ENCODE measurements at places on chromosomes 13 and 19. TPM values are rescaled to one million over a fixed set of nuclear protein-coding genes. Genes with fewer than 3 reads are reported as not detected.

The VWA8 gene
- total RNA-seq, result 21.3 TPM

GRCh38 chr13:93227878-93228642, 1.5 kb downstream of the GPC6 start:
- H3K27ac ChIP-seq, result peak overlapping the region; percentile 86
- no peaks in the 10 kb centered on the region for H3K36me3 ChIP-seq
- H3K4me3 ChIP-seq, result peak overlapping the region; percentile 64
- no peaks in the 10 kb centered on the region for H3K27me3 ChIP-seq

GRCh38 chr13:21014502-21015170, 46.8 kb downstream of the LATS2 start:
- peak; percentile 82 for DNase-seq
- H3K4me3 ChIP-seq, result no peak overlapping the region

GRCh38 chr13:49256841-49257240, 9.1 kb downstream of the CDADC1 start:
- H3K27me3 ChIP-seq, result no peaks in the 10 kb centered on the region
- no peaks in the 10 kb centered on the region for H3K4me1 ChIP-seq
- no peak overlapping the region for H3K27ac ChIP-seq
- H3K4me3 ChIP-seq, result no peak overlapping the region
- peaks cover 30% of the 10 kb centered on the region for H3K36me3 ChIP-seq

DNA sequence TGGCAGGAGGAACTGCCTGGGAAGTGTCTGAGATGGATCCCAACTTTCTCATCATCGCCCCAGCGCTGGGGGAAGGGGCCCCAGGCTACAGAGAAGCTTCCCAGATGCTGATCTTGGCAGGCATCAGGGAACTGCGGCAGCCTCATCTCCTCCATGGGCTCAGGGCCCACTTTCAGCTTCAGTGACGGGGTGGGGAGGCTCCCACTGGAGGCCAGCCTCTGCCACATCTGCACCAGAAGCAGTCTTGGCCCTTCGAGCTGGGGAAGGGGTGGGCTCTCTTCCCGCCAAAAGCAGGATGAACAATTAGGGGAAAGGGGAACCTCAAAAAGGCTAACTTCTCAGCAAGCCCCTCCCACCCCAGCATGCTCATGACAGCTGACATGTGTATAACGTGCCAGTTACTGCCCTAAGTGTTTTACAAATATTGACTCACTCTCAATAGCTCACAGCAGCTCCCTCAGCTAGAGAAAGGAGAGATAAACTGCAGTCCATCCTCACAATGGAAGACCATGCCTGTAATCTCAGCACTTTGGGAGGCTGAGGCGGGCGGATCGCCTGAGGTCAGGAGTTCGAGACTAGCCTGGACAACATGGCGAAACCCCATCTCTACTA, 7.1 kb upstream of the S1PR2 start:
- no peaks in the 10 kb centered on the region for H3K27me3 ChIP-seq
- no peak overlapping the region for H3K4me3 ChIP-seq
- peak overlapping the region; percentile 11 for H3K27ac ChIP-seq
- peak; percentile 79 for DNase-seq
- no peaks in the 10 kb centered on the region for H3K36me3 ChIP-seq

GRCh38 chr13:97938706-97939475, 14.6 kb upstream of the IPO5 start:
- H3K27ac ChIP-seq, result no peak overlapping the region
- H3K27me3 ChIP-seq, result no peaks in the 10 kb centered on the region
- H3K4me3 ChIP-seq, result no peak overlapping the region
- no peaks in the 10 kb centered on the region for H3K4me1 ChIP-seq
- H3K36me3 ChIP-seq, result no peaks in the 10 kb centered on the region

The CDX2 gene
- total RNA-seq, result not detected

The DLL3 gene
- 0.13 TPM for total RNA-seq

- H3K27ac ChIP-seq, result no peak overlapping the region
- no peaks in the 10 kb centered on the region for H3K4me1 ChIP-seq
- no peak for DNase-seq
- no peaks in the 10 kb centered on the region for H3K36me3 ChIP-seq
These were observed 91.0 kb downstream of the FGF14 start for GRCh38 chr13:102310691-102311418.

The CFAP97D2 gene
- not detected for total RNA-seq

DNA sequence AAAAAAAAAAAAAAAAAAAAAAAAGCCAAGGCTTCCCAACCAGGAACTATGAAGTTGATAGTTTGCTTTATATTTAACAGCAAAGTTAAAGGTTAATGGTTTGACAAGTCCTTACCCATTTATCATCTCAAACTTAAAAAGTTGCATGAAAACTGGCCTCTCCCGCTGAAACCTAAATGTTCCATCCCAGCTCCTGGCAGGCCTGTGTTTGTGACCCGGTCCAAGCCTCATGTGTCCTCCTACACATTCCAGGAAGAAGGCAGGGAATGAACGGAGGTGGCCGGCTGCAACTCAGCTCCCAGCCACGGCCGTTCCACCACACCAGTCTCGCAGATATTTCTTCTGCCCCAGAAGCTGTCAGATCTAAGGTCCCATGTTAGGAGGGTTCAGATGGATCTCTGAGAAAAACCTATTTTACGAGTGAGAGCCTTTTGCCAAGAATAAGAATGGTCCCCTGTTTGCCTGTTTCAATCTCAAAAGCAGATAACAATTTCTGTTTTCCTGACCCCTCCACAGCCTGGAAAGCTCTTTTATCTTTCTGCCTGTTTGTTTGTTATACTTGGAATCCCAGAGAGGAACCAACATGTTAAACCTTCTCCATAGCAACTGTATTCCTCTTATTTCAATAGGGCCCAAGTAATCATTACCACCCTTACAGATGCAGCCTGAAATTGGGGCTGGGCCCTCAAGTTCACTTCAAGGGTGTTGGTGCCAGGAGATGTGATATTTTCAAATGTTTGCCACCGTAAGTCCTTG, 56.5 kb downstream of the KCTD12 start:
- peak overlapping the region; percentile 15 for H3K27ac ChIP-seq
- no peaks in the 10 kb centered on the region for H3K27me3 ChIP-seq
- peak; percentile 82 for DNase-seq
- no peaks in the 10 kb centered on the region for H3K36me3 ChIP-seq
- peaks cover 11% of the 10 kb centered on the region for H3K4me1 ChIP-seq

The VSTM1 gene
- total RNA-seq, result 0.35 TPM

The LDLR gene
- 42.4 TPM for total RNA-seq

The CYP4F2 gene
- 0.31 TPM for total RNA-seq

GRCh38 chr19:44447916-44448674, at the start of gene ZNF229:
Gene ZNF229, minus strand, starts transcription at chr19:44448472. Its CDS starts 5,625 bp downstream, at chr19:44442847.
- no peaks in the 10 kb centered on the region for H3K27me3 ChIP-seq
- H3K27ac ChIP-seq, result no peak within 1 kb of the TSS
- peaks cover 3% of the 10 kb centered on the region for H3K36me3 ChIP-seq
- peak within 1 kb of the TSS; percentile 86 for H3K4me3 ChIP-seq
- no peaks in the 10 kb centered on the region for H3K4me1 ChIP-seq

The SCEL gene
- 3.3 TPM for total RNA-seq

The LYPD5 gene
- total RNA-seq, result 4.2 TPM

The KLK12 gene
- total RNA-seq, result not detected

DNA sequence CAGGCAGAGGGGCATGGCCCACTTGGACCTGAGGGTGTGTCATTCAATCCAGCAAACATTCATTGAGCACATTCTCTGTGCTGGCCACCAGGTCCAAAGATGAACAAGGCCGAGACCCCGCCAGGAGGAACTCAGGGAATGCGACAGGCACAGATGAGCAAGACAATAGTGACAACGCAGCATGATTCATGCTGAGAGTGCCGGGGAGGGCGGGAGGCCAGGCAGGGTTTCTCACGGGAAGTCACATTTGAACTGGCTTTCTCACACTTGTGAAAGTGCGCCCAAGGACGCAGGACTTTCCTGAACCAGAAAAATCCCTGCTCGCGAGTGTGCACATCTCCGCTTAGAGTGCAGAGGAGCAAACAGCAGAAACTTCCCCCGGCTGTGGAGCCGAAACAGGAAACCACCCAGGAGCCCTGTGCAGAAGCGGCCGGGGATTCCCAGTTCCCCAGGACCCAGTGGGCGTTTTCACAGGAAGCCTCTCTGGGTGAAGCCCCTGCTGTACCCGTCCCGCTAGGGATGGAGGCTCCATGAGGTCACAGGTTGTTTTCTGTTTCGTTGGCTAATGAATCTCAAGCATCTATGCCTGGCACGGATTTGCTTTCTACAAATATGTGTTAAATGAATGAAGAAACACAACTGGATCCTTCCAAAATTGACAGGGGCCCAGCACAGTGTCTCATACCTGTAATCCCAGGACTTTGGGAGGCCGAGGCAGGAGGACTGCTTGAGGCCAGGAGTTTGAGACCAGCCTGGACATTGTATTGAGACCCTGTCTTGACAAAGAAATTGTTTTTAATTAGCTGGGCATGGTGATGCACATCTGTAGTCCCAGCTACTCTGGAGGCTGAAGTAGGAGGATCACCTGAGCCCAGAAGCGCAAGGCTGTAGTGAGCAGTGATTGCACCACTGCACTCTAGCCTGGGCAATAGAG, 68.4 kb upstream of the TM9SF2 start:
- H3K36me3 ChIP-seq, result no peaks in the 10 kb centered on the region
- peak overlapping the region; percentile 19 for H3K4me3 ChIP-seq
- peak; percentile 43 for DNase-seq
- H3K27ac ChIP-seq, result no peak overlapping the region
- H3K4me1 ChIP-seq, result no peaks in the 10 kb centered on the region
- no peaks in the 10 kb centered on the region for H3K27me3 ChIP-seq

The SIGLEC5 gene
- not detected for total RNA-seq

DNA sequence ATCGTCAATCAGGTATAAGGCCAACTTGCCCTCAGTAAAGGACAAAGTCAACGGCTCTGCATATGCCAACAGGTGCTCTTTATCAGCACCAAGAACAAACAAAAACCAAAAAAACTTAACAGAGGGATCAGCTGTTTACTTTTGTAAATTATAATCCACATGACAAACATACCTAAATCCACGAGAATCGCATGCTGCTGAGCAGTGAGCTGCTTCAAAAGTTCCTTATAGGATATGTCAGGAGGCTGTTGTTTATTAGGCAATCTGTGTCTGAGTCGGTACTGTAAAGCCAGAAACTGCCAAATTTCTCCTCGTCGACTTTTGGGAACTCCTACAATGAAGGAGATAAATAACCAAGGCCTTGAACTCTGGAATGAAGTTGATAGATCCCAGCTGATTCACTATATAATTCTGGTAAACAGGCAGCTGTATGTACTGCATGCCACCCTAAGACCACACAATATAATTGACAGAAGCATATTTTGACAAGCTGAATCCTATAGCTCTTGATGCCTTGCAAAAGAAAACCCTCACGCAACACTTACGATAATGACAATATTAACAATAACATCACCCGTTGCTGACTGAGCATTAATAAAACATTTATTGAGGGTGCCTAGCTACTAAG, 179.8 kb downstream of the TBC1D4 start:
- H3K27me3 ChIP-seq, result no peaks in the 10 kb centered on the region
- H3K4me1 ChIP-seq, result no peaks in the 10 kb centered on the region
- no peak overlapping the region for H3K4me3 ChIP-seq

- H3K4me3 ChIP-seq, result no peak overlapping the region
- no peak for DNase-seq
- peaks cover 9% of the 10 kb centered on the region for H3K4me1 ChIP-seq
- no peaks in the 10 kb centered on the region for H3K36me3 ChIP-seq
These were observed 10.8 kb downstream of the STAP2 start for GRCh38 chr19:4327877-4328242.

The S1PR5 gene
- total RNA-seq, result 0.69 TPM

The C13orf42 gene
- total RNA-seq, result not detected

DNA sequence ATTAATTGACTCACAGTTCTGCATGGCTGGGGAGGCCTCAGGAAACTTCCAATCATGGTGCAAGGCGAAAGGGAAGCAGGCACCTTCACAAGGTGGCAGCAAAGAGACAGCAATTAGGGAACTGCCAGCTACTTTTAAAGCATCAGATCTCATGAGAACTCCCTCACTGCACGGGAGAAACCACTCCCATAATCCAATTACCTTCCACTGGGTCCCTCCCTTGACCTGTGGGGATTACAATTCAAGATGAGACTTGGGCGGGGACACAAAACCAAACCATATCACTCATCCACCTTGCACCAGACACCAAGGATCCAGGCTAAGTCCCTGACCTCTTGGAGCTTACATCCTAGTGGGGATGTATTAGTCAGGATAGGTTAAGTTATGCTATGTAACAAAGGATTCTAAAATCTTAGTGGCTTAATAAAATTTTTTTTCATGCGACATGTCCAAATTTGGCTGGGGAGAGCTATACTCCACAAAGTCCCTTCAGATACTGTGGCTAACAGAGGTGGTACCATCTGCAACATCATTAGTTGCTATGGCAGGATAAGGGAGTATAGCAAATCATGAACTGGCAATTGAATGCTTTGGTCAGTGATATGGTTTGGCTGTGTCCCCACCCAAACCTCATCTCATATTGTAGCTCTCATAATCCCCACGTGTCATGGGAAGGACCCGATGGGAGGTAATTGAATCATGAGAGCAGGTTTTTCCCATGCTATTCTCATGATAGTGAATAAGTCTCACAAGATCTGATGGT, 8.3 kb upstream of the FAM187B start:
- no peak for DNase-seq
- H3K4me3 ChIP-seq, result no peak overlapping the region
- H3K4me1 ChIP-seq, result no peaks in the 10 kb centered on the region
- H3K27me3 ChIP-seq, result no peaks in the 10 kb centered on the region
- no peaks in the 10 kb centered on the region for H3K36me3 ChIP-seq

GRCh38 chr13:68028701-68029100, 798.6 kb upstream of the PCDH9 start:
- no peak for DNase-seq
- H3K4me3 ChIP-seq, result no peak overlapping the region
- H3K4me1 ChIP-seq, result no peaks in the 10 kb centered on the region
- no peak overlapping the region for H3K27ac ChIP-seq
- H3K27me3 ChIP-seq, result no peaks in the 10 kb centered on the region
- H3K36me3 ChIP-seq, result no peaks in the 10 kb centered on the region

DNA sequence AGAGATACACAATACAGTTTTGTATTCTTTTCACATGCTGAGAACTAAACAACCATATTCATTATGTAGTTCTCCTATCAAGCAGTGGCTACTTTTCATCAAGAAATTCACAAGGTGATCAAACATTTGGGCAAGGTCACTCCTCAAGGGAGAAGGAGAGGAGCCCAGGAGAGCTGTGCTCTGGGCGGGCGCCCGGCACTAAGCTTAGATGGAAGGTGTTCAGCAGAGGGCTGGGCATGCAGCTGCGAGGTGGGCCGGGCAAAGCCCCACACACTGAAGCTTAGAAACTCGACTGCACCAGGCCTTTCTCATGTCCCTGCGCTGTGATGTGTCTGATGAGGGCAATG, 30.4 kb upstream of the SPACA7 start:
- H3K4me1 ChIP-seq, result no peaks in the 10 kb centered on the region
- H3K4me3 ChIP-seq, result no peak overlapping the region
- H3K27me3 ChIP-seq, result peaks cover 12% of the 10 kb centered on the region
- no peak overlapping the region for H3K27ac ChIP-seq
- DNase-seq, result no peak
